ENCODE measurements at places on chromosomes 12 and 14. TPM values are rescaled to one million over a fixed set of nuclear protein-coding genes. Genes with fewer than 3 reads are reported as not detected.
A peak's percentile ranks its signal among the peaks of the same experiment; 100 is the strongest.

DNA sequence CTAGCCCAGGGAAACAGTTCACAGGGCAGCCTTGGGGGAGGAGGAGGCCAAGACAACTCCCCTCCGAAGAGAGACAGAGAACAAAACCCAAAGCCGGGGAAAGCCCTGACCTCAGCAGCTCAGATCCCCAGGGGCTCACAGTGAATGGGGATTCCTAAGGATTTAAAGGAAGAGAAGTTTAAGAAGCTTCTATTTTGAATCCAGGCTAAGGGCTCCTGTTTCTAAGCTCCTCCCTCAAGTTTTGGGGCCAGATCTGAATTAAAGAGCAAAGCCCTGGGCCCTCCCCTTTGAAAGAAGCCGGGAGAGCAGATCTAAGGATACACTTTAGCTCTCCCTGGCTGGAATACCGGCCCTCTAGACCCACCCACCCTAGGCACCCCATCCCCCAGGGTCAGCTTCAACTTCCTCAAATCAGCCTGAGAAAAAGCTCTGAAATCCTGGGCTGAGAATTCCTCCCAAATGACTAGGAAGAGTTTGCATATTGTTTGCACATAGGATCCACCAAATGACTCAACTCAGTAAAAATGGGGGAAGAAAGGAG, 3.9 kb downstream of the KDM2B start:
- DNase-seq: no peak

DNA sequence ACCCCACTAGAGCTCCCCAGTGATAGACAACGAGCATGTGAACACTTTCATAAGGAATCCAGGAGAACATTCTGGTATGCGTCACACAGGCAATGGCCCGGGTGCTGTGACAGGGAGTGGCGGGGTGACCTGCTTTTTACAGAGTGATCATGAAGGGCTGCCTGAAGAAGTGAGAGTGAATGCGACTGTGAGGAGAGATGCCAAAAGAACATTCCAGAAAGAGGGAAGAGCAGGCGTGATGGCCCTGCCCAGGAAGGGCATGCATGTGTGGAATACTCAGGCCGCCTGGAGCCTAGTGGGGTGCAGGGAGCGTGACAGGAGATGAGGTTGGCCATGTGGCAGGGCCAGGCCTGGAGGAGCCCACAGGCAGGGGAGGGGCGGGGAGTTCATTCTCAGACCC, 53.8 kb downstream of the FZD10 start:
- no peak for DNase-seq

GRCh38 chr14:74763803-74764531, 851 bp downstream of the YLPM1 start:
- DNase-seq: no peak

- DNase-seq: no peak
These were observed 25.5 kb downstream of the EIF2S1 start for GRCh38 chr14:67385618-67386017.

- DNase-seq: peak; percentile 88
These were observed 2.9 kb upstream of the SETD1B start for GRCh38 chr12:121800694-121801594.

DNA sequence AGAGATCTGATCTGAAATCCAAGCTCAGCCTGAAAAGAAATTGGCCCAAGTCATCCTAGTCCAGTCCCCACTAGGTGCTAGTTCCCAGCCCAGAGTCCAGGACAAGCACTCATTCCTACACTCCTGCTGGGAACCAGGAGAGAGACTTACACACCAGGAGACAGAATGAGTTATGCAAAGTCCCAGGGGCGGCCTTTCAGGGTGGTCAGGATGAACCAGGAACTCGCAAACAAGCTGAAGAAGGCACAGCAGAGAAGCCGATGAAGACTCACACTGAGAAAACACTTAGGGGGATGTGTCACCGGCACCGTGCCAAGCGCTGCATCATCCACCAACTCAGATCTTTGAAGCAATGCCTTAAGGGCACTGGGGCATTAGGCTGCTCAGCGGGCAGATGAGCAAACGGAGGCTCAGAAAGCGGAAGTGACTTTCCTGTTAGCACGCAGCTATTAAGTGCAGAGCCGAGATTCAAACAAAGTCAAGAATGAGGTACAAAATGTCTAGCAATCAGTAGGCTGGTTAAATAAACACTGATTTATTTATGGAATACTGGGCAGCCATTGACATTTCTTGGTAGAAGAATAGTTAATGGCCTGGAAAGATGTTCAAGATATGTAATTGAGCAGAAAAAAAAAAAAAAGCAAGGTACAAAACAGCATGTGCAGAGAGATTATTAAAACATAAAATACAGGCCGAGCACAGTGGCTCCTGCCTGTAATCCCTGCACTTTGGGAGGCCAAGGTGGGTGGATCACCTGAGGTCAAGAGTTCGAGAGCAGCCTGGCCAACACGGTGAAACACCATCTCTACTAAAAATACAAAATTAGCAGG, 78.7 kb downstream of the LRRC74A start:
- DNase-seq: peak; percentile 81

DNA sequence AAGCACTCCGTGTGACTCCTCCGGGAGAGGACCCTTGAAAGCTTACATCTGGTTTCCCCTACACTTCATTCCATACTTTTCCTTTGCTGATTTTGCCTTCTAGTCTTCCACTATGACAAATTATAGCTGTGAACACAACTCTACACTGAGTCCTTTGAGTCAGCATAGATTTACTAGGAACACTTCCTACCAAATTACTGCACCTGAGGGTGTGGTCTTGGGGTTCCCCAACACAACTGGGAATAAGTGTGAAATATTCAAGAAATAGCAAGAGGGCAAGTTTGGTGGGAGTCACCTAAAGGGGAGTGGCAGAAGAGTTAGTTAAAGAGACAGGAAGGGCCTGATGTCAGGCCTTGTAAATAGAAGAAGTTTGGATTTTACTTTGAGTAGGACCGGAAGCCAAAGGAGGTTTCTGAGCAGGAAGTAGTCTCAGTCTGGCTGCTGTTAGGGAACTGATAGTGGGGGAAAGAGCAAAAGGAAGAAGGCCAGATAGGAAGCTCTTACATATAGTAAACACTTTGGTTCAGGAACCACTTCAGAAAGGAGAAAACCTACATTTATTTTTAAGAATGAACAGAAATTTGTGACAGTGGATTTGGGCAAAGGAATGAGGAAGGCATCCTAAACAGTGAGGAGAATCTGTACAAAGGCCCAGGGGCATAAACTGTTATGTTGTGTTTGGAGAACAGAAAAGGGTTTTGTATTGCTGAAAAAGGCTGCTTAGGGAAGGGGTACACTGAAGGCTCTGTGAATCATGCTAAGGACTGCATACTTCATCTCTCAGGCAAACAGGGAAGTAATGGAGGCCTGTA, 14.2 kb downstream of the SEL1L start:
- DNase-seq: no peak

DNA sequence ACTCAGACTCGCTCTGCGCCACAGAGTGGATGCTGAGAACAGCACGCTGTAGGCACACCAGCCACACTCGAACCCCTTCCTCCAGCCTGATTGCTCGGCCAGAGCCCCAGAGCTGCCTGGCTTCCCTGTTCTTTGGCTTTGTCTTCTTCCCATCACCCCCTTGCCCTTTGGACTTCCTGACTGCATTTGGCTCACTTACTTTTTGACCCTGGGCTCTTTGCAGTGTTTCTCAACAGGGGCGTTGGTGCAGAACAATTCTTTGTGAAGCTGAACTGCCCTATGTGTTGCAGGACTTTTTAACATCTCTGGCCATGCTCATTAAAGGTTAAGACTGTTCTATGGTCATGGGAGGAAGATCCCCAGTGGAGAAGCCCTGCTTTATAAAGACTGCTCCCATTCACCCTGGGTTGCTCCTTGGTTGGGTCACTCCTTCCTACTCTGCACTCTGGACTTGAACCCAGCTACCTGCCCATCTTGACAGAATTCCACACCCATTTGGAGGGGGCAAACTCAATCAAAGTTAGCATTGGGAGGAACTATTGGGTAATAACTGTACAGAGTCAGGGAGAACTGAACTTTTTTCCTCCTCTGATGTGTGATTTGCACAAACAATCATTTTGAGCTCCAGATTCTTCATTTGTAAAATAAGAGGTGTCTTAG, 127.7 kb upstream of the PLEKHG7 start:
- peak; percentile 49 for DNase-seq

- no peak for DNase-seq
These were observed 335.1 kb downstream of the DUSP6 start for GRCh38 chr12:89016970-89017778.

GRCh38 chr14:74579447-74580274, 32.4 kb downstream of the LTBP2 start:
- DNase-seq: no peak

GRCh38 chr14:93153121-93153520, 31.6 kb downstream of the MOAP1 start:
- DNase-seq: no peak

GRCh38 chr12:111753144-111753881, 13.4 kb upstream of the ALDH2 start:
- peak; percentile 75 for DNase-seq

- no peak for DNase-seq
These were observed 73.4 kb upstream of the DDHD1 start for GRCh38 chr14:53226553-53226952.

GRCh38 chr14:70811050-70811449, 1.7 kb upstream of the MAP3K9 start:
- DNase-seq: no peak

DNA sequence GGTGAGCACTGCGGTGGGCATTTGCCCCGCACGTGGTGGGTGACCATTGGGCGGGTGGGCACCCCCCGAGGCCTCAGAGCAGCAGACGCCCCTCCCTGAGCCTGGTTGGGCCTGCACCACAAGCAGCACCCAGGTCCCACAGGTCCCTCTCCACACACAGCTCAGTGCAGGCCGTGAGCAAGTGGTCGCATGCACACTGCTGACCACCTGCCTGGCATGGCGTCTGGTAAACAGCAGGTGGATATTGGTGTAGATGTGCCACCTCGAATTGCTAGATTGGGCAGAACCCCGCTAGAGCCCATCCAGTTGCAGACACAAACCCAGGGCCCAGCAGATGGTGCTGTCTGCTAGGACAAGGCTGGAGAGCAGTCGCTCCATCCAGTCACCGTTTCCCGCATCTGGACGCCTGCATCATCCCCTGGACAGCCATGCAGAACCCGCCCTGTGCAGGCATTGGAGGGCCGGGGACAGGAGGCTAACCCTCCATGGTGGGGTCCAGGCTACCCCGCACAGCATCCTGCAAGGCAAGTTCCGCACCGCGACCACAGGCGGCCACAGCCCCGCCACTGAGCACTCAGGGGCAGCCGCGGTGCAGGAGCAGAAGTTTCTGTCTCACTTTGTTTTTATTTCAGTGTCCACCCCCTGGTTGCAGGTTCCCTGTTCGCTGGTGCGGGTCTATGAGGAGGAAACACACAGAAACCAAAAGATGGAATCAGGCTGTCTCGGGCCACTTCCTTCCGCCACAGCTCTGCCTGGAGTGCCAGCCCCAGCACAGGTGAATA, 45.6 kb upstream of the RIMBP2 start:
- DNase-seq: no peak

DNA sequence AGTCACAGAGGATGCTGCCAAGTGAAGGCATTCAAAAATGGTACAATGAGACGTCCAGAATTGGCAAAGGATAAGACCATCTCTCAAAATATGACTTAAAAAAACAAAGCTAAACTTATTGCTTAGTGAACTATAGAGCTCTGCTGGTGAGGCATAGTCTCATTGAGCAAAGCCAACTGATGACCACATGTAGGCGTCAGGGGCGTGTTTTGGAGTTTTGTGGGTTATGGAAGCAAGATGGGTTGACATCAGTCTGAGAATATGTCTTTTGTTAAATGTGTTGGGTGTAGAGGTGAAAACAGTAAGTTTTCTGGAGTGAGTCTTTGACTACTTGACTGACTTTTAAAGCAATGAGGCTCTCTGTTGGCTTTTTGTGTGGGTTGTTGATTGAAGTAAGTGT, 47.2 kb downstream of the ATL1 start:
- no peak for DNase-seq

- DNase-seq: peak; percentile 76
These were observed 645 bp downstream of the JDP2 start for GRCh38 chr14:75428230-75429104.

DNA sequence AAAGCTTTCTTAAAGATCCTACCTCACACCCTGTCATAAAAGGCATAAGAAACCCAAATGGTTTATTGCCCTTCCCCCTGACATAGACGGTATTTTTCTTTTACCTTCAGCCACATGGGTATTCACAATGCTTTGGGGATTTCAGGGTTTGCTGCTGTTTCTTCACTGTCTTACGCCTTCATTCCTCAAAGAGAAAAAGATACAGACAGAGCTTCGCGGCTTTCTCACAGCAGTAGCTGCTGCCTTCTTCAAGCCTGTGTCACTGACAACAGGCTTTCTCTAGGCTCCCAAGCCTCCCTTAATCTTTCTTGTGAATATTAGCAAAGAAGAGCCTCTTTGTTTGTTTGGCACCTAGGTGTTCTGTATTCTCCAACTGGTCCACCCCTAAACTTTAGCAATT, 197.4 kb upstream of the ARID2 start:
- no peak for DNase-seq

DNA sequence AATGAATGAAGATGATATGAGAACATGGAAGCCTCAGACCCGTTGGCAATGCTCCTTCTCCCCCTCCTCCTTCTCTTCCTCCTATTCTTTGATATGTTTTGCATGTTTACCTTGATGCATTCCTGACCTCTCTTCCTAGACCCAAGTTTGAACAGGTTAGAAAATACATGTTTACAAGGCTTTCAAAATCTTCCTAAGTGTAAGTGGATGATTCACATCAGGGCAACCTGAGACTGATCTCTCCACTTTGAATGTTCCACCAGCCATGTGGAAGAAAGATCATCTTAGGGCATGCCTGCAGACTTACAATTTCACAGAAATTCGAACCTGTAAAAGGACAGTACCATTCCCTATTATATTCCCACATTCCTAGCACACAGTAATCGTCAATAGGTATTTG, 18.0 kb upstream of the LDHB start:
- DNase-seq: no peak

DNA sequence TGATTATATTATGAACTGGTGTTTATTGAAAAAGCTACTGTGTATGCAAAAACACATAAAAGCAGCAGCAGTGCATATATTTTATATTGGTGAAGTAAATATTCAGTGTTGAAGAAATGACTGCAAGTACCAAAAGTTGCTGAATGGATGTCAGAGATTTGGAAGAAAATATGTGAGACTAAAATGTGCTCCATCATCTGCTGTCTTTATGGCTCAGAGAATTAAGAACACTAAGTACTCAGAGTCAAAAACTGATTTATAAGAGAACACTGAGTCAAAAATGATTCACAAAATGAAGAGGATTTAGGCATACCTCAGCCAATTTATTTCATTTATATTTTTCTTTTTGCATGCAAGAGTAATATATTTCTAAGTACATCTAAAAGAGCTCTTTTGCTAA, 86.3 kb upstream of the PDZRN4 start:
- no peak for DNase-seq

- no peak for DNase-seq
These were observed 75.6 kb downstream of the LMO3 start for GRCh38 chr12:16530268-16530850.

GRCh38 chr12:67086116-67086515, 183.0 kb upstream of the CAND1 start:
- DNase-seq: no peak

GRCh38 chr12:40137252-40137651, 31.4 kb upstream of the SLC2A13 start:
- DNase-seq: no peak

Gene ITGA7
- total RNA-seq: 17.5 TPM

Gene P2RX2
- 0.56 TPM for total RNA-seq

Gene GPRC5D
- not detected for total RNA-seq

Gene ADAMTS20
- not detected for total RNA-seq

Gene CHGA
- 0.71 TPM for total RNA-seq

Gene CLEC4A
- total RNA-seq: 14.1 TPM

Gene SOAT2
- not detected for total RNA-seq

Gene RASSF9
- total RNA-seq: 11.0 TPM

Gene PELI2
- total RNA-seq: 22.2 TPM

Gene GPX2
- total RNA-seq: not detected

Gene TEX52
- not detected for total RNA-seq

Gene BDKRB1
- not detected for total RNA-seq

Gene FAM222A
- total RNA-seq: 2.4 TPM
